ENCODE measurements at places on chromosomes 13 and 19.

- DNase-seq, result no peak
Observed at GRCh38 chr13:42057918-42058530, 9.6 kb downstream of the DGKH start.

DNA sequence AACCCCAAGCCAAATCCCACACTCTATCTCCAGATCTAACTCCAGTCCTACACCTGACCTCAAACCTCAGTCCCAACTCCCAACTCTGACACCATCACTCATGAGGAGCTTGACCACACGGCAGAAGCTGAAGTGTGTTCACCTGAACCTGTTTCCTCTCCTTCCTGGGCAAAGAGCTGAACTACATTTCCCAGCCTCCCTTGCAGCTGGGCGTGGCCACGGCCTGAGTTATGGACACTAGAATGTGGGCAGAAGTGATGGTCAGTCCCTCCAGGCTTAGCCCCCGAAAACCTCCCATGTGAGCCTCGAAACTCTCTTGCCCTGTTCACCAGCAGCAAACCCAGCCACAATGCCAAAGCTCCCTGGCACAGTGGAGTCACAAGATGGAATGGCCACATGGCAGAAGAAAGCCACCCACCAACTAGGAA, 19.5 kb upstream of the MEIS3 start:
- DNase-seq, result no peak

DNA sequence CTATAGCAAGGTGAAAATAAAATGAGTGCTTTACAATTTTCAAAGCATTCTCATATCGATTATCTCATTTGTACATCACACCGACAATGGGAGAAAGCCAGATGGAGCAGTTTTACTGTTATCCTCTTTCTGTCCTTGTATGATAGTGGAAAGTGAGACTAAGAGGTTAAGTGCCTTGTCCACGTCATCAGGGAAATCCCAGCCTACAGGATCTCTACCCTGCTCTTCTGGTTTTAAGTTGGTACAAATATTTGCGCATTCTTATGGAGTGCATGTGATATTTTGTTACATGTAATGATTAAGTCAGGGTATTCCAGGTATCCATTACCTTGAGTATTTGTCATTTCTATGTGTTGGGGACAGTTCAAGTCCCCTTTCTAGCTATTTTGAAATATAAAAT, 12.4 kb upstream of the ENOX1 start:
- DNase-seq, result no peak

GRCh38 chr13:45356966-45357672, 16.1 kb upstream of the TPT1 start:
- DNase-seq, result no peak
